ENCODE measurements at places on chromosomes 11 and 22.

DNA sequence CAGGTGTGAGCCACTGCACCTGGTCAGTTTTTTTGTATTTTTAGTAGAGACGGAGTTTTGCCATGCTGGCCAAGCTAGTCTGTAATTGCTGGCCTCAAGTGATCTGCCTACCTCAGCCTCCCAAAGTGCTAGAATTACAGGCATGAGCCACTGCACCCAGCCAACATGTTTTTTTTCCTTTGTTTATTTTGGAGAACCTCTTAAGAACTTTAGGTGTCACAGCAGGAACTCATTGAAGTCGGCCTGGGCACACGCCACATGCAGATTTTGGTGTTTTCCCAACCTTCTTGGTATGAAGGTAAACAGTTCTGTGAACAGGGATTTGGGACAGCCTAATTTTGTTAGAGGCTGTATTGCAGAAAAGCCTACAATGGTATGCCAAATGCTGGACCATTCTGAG, 9.4 kb downstream of the DIXDC1 start:
- DNase-seq: no peak

- no peak for DNase-seq
Observed at GRCh38 chr11:125102510-125102909, 8.9 kb downstream of the TMEM218 start.

DNA sequence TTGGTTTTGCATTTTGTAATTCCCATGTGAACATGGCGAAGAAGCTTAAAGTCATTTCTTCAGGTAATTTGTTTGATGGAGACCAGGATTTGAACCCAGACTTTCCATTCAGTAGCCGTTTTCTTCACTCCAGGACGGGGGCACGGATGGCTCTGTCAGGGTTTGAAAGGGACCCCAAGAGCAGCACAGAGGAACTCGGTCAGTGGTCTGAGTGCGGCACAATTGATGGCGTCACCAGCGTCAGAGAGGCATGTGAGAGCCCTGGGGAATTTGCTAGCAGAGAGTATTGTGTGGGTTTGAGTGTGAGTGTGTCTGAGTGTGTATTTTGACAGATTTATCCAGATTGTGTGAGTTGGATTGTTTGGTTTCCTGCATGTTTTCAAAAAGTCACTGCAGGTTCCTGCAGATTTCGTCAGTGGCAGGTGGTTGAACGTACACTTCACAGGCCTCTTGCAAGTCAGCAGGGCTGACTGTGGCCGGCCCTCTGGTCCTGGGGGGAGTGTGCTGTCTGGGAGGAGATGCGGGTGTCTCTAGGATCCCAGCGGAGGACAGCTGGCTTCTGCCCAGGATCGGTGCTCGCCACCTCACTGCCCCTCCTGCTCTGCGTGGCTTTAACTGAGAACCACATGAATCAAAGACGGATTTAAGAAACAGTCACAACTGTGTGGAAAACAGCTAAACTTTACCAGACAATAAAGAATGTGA, 199.3 kb downstream of the TBC1D22A start:
- DNase-seq: no peak

DNA sequence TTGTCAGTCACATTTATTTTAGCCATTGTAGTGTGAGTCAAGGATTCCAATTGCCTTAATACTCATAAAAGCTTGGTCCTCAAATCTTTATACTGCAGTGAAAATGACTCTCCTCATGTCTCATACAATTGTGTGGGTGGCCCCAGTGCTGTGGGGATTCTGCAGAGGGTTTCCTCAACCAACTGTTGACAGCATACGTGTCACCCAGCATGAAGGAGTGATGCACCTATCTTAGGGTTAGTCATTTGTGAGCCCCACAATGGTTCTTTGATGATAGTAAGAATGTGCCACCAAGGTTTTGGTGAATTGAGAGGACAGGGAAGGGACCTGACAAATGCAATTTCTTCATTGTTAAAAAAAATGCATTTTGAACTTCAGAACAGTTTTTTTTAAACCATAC, 1046.2 kb downstream of the OPCML start:
- no peak for DNase-seq

DNA sequence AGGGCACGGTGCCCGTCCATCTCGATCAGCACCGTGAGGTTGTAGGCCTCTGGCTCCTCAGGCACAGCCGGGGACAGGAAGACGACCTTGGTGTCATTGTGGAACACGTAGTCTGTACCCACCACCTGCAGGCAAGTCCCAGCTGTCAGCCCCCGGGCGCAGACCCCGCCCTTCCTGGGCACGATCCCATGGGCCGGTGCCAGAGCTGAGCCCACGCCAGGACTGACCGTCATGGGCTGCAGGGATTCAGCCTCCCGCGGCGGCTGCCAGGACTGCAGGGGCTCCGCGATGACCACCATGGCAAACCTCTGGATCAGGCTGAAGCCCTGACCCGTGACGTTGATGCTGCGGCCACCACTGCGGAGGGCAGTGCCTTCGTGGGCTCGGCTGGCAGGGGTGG, 11.8 kb upstream of the MAPK11 start:
- DNase-seq: no peak

GRCh38 chr11:62433904-62434276, 15.1 kb downstream of the SCGB1A1 start:
- DNase-seq: no peak

GRCh38 chr22:48198489-48199459, 1436.3 kb downstream of the TBC1D22A start:
- DNase-seq: no peak

GRCh38 chr11:10796191-10796590, 12.5 kb downstream of the EIF4G2 start:
- no peak for DNase-seq

DNA sequence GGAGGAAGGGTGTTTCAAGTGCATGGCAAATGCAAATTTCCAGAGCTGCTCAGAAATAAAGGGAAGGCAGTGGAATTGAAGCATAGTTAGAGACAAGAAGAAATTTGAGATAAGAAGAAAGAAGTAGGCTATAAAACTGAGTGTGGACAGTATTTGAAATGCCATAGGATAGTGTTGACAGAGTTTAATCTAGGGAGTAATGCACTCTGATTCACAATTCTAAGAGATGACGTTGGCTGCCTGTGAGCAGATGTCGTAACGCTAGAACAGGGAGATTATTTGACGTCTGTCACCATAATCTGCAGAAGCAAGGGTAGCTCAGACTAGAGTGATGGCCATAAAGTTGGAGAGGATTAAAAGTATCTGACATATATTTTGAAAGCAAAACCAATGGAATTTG, 389.9 kb upstream of the KIRREL3 start:
- no peak for DNase-seq

DNA sequence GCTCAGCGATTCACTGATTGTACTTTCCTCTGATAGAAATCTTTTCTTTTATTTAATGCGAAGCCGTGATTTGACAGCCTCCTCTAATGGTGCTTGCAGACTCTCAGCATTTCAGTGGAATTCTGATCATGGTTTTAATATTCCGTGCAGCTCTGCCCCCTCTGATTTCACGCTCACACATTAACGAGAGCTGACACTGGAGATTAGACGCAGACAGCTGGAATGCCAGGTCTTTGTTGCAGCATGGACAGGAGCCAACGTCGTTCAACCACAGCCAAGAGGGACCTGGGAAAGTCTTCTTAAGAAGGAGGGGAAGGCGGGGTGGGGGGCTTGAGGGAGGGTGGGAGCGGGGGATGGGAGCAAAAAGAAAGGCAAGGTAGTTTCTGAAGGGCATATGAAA, 186.4 kb downstream of the BLID start:
- DNase-seq: peak; percentile 78

- DNase-seq: no peak
Observed at GRCh38 chr22:28953976-28954880, 70.9 kb downstream of the ZNRF3 start.

DNA sequence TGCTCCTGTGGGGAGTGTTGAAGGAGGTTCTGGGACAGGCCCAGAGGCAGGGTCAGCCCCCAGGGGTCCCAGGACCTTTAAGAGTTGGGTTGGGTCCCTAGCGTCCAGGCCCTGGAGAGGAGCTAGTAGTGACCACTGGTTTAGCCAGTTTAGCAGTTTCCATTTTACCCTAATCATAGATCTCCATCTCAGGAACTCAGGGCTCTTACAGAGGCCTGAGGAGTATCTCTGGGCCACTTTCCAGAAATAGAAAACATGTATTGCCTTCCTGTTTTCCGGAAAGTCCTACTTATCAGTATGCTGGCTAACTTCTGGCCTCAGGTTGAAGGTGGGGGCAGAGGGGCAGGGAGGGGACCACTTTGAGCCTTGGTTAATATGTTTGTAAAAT, 13.5 kb downstream of the NCF4 start:
- no peak for DNase-seq

DNA sequence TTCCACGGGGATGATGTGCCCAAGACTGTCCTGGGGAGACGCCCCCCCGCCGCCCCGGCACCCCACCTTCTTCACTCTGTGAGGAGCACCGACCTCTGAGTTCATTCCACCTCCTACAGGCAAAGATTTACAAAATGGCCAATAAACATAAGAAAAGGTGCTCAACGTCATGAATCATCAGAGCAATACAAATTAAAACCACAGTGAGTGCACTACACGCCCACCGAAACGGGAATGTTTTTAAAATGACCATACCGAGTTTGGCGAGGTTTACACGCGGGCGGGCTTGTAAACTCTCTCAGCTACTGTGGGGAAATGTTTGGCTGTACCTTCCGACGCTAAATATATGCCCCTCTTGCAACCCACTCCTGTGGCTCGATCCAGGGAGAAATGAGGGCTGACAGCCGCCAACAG, 7.9 kb downstream of the NPTXR start:
- no peak for DNase-seq

DNA sequence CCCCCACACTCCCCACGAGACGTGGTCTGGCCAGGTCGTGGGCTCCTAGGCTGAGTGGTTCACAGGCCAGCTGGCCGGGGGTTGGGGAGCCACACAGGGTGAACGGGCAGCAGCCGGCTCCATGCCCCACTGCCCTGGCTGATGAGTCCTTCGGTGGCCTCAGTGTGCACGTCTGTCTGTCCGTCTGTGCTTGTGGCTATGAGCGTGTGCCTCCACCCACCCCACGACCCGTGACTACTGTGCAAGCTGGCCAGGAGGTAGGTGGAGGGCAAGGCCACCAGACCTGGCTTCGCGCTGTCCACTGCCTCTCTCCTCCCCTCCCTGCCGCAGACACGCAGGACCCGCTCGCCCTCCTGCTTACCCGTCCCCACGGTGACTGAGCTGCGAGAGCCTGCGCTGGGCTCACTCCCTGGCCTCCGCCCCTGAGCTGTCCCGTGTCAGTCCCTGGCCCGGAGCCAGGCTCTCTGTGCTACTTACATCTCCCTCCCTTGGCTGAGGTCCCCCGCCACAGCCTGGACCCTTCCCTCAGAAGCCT, 14.1 kb downstream of the CSDC2 start:
- DNase-seq: no peak

DNA sequence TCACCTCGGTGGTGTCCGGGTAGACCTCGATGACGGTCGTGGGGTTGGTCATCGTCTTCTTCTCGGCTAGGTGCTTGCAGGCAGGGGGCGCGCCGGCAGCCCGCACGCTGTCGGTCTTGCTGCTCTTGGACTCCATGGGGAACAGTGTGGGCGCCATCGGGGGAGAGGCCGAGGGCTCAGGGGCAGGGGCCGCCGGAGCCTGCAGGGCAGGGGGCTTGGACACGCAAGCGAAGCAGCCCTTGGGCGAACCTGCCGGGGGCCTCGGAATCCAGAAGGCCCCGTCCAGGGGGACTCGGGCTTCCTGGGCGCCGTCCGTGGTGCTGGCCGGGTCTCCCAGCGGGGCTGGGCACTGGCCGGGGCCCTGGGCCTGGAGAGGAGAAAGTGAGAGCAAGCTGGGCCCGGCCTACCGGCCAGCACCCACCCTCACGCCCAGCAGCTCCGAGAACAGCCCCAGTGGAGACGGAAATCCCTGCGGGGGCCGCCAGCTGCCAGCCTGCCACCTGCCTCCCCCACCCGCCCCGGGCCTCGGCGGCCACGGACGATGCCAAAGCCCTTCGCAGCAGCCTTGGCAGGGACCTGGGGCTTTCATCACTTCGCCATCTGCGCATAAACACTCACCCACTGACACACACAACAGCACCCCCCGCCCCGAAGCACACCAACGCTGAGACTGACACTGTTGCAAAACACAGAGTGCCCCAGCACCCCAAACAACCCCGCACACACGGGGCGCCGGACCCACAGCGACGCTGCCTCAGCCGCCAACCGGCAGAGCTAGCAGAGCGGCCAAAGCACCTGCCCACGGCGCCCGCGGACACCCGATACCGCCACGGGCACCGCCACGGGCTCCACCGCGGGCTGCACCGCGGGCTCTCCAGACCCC, 2.4 kb downstream of the IFITM10 start:
- no peak for DNase-seq

DNA sequence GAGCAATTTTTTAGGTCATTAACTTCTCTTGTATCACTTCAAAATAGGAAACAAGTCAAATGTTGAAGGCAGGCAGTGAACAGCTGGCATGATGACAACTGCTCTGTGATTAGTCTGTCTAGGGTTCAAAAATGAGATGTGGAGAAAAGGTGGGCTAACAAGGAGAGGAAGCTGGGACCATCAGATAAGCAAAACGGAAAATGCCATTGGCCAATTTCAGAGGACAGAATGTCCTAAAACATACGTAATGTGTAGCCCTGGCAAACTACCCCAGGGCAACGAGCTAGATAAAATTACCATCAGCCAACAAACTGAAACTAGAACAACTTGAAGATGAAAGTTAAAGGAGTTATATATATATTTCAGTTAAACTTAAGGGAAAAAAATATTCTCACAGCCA, 93.2 kb downstream of the RELT start:
- no peak for DNase-seq

DNA sequence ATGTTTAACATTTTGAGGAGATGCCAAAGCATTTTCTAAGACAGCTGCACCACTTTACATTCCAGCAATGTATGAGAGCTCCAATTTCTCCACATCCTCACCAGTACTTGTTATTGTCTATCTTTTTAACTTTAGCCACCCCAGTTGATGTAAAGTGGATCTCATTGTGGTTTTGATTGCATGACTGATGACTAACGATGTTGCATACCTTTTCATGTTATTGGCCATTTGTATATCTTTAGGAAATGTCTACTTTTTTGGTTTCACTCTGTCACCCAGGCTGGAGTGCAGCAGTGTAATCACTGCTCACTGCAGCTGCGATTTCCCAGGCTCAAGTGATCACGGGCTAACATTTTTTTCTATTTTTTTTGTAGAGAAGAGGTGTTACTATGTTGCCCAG, 8.9 kb downstream of the TTC28 start:
- DNase-seq: no peak

- no peak for DNase-seq
Observed at GRCh38 chr11:65927904-65928397, 8.7 kb downstream of the DRAP1 start.

- DNase-seq: no peak
Observed at GRCh38 chr11:44934110-44934509, 16.6 kb downstream of the TP53I11 start.
